ENCODE measurements at places on chromosomes 2 and 18.

DNA sequence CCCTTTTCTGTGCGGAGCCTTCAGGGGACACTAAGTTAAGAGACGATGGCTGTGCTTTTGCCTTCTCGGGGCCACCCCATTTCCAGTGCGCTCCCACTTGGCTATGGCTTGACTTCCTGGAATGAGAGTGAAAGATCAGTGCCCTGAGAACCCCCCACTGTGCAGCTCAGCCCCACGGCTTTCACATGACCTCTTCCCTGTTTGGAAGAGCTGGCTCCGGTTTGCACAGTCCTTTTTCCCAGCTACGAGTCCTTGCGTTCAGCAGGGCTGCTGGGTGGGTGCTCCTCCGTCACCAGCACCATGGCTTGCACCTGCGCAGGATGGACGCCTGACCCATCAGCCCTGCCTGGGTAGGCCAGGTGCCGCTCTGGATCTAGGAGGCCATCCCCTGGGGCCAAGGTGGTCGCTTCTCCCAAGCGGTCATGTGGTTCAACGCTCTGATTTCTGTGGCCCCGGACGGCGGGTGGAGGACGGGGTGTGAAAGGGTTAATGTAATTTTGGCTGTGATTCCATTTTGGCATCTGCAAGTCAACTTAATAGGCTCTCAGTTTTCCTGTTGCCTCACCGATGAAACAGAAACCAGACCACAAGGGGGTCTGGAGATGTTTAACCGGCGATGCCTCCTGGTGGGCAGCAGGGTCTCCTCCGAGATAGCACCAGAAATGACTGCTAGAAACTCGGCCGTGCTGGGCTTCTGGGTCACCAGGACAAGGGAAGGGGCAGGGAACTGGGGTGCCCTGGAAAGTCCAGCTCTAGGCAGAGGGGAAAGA, 113.1 kb upstream of the HAAO start:
- no peak for DNase-seq

- no peak for DNase-seq
Observed at GRCh38 chr2:149068996-149069888, 30.7 kb downstream of the LYPD6B start.

GRCh38 chr2:37878536-37878935, 46.6 kb upstream of the RMDN2 start:
- DNase-seq, result no peak

- DNase-seq, result no peak
Observed at GRCh38 chr2:204581946-204582345, 36.7 kb downstream of the PARD3B start.

- peak; percentile 37 for DNase-seq
Observed at GRCh38 chr2:195535911-195536522, 121.0 kb upstream of the SLC39A10 start.

DNA sequence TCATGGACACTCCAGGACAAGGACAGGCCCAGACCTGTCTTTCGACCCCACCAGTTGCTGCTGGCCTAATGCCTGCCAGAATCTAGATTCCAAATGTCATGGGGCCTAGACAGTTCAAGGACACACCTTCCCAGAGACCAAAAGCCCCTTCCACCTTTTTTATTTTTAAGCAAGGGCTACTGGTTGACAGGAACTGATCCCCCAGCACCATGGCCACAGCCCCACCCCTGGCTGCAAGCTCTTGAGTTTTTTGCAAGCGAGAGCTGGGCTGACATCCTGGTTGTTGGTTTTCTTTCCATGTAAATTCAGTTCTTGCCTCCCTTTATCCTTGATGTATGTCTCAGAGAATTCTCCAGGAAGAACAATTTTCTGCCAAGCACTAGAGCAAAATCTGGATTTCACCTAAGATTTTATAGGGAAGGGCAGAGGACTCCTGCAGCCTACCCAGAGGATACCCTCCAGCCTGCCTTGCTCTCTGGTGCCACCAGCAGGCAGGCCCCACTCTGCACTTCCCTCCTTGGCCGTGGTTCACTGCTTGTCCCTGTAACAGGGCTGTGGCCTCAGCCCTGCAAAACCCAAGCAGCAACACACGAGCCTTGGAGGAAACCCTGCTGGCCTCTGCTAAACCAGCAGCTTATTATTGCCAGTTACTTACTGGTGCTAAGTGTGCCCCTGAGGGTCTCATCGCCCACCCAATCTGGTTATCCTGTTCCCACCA, 97.7 kb downstream of the TWIST2 start:
- peak; percentile 16 for DNase-seq

- no peak for DNase-seq
Observed at GRCh38 chr18:74996055-74996454, 212.9 kb downstream of the PTGR3 start.
